ENCODE measurements at places on chromosomes 6 and 20.

GRCh38 chr6:154602296-154602695, 91.8 kb upstream of the CNKSR3 start:
- DNase-seq: no peak

DNA sequence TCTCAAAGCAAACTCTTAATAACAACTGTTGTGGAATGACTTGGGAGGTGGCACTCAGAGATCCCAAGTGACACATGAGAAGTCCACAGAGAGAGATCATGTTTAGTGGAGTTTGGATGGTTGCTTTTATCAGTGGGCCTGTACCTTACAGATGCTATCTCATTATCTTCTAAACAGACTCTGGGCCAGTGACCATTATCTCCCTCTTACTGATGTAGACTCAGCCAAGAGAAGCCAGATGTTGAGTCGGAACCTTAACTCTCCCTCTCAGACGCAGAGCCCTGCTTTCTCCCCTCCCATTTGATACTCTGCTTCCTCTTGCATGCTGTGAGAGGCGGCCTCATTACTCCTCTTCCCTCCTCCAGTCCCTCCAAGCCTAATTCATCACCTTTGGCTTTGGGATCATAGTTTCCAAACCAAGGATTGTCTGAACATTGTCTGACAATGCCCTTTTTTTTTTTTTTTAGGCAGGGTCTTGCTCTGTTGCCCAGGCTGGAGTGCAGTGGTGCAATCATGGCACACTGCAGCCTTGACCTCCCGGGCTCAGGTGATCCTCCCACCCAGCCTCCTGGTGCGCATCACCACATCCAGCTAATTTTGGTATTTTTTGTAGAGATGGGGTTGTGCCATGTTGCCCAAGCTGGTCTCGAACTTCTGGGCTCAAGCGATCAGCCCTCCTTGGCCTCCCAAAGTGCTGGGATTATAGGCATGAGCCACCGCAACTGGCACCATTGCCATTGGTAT, 4.5 kb upstream of the DDR1 start:
- DNase-seq: no peak

DNA sequence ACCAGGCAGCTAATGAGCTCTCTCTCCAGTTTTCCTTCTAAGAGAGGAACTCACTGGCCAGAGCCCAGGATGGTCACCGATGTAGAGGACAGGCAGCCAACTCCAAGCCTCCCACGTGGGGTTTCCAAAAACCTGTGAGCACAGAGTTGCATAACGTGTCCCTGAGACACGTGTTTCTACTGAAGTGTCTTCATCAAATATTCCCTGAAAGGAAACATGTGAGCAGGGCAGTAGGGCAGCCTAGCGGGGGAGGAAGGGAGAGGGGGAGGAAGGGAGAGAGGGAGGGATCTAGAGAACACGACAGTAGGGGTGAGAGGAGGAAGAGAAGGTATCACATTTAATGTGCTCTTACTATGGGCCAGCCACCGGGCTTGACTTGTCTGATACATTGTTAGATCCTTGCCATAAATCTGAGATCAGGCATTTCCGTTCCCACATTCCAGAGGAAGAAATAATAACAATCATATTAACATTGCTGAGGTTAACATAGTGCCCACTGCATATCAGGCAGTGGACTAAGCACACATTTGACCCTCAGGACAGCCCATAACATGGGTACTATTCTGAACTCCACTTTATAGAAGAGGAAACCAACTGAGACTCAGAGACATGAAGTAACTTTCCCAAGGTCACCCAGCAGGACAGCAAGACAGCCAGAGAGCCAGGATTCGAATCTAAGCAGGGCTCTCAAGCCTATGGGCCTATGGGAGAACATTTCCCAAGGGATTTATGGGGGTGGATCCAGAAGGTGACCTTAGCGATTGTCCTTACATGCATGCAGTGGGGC, 4.5 kb upstream of the SYS1 start:
- DNase-seq: no peak

GRCh38 chr6:39213195-39213920, 15.9 kb downstream of the KCNK5 start:
- no peak for DNase-seq

GRCh38 chr20:44776980-44777379, 31.3 kb downstream of the KCNK15 start:
- DNase-seq: no peak

GRCh38 chr20:57301026-57301425, 28.6 kb upstream of the SPO11 start:
- no peak for DNase-seq

DNA sequence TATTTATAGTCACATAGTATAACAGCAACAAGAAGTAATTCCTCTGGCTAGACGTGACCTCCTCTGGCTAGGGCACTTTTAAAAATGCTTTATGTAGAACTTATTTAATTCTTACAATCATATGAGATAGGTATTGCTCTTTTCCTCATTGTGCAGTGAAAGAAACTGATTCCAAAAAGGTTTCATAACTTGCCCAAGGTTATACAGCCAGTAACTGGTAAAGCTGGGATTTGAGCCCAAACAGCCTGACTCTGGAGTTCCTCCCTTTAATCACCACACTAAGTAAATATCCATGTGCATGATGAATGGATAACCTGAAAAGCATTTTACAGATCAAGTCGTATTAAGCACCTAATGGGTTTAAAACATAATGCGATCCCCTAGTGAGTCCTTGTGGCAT, 214.6 kb downstream of the PRL start:
- no peak for DNase-seq

GRCh38 chr6:30601815-30602641, 15.0 kb downstream of the PPP1R10 start:
- DNase-seq: no peak

GRCh38 chr6:157584036-157584435, 203.0 kb downstream of the ZDHHC14 start:
- DNase-seq: no peak

GRCh38 chr20:40551125-40551530, 137.9 kb downstream of the MAFB start:
- no peak for DNase-seq

DNA sequence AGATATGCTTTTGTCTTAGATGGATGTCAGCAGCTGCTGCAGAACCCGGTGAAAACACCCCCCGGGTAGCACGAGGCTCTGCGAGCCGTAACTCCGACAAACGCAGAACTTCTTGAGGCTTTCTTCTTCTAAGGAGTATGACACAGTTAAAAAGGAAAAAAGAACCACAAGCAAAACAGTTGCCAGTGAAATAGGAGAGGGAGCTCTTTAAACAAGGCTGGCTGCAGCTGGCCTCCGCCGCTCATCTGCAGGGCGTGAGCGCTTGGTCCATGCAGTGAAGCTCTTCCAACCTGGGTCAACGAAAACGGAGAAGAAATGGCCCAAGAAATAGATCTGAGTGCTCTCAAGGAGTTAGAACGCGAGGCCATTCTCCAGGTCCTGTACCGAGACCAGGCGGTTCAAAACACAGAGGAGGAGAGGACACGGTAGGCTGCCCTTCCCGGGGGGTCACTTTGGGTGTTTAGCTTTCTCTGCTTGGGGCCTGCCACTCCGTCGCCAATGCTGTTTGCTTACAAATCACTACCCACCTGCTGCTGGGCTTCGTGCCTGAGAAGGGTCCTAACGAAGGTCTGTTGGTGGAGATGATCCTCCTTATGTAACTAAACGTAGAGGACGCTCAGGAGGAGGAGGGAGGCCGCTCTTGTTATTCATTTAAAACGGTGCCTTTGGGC, 13.2 kb downstream of the SYTL3 start:
- DNase-seq: no peak

- DNase-seq: no peak
These were observed 205.3 kb upstream of the ASCC3 start for GRCh38 chr6:101086473-101086872.

- no peak for DNase-seq
These were observed 138.5 kb upstream of the AKAP12 start for GRCh38 chr6:151101161-151101815.

DNA sequence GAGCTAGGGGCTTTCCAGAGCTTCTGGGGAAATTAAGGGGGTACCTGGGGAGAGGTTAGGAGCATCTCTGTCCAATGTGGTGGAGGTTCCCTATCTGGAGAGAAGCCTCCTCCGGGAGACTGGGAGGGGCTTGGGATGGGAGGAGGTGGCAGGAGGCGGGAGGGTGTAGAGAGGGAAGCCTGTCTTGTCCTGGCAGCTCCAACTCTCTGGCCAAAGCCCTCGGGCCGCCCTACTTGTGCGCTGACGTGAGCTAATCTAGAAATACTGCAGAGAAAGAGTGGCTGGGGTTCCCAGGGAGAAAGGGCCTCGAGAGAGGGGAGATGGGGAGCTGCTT, 1.6 kb upstream of the SLC32A1 start:
- DNase-seq: peak; percentile 17

DNA sequence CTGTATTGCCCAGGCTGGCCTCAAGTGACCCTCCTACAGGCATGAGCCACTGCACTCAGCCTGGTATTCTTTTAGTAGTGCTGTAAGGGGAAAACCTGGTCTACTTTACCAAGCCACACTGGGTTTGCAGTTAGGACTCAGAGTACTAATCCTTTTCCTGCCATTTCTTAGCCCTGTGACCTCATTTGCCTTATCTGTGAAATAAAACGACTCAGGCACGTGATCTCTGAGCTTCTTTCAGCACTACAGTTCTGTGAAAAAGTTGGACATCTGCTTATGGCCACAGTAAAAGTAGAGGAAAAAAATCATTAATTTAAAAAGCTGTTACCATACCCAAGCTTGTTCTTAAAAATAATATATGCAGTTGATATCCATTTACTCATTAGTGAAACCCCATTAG, 1007.5 kb downstream of the KIF16B start:
- DNase-seq: no peak

DNA sequence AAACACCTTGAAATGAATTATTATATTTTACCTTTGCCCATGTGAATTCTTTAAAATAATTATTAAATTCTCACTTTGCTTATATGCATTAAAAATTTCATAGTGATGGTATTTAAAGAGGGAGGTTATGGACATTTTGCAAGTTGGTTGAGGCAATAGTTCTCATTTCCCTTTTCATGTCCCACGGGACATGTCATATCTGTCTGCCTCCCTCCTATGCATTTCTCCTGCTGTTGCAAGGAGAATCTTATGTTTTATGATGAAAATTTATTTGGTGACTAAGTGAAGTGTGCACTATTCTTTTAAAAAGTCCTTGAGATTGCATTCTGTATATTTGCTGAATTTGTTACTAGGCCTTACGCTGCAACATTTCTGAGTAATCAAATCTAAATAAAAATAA, 67.2 kb downstream of the UTRN start:
- DNase-seq: no peak

DNA sequence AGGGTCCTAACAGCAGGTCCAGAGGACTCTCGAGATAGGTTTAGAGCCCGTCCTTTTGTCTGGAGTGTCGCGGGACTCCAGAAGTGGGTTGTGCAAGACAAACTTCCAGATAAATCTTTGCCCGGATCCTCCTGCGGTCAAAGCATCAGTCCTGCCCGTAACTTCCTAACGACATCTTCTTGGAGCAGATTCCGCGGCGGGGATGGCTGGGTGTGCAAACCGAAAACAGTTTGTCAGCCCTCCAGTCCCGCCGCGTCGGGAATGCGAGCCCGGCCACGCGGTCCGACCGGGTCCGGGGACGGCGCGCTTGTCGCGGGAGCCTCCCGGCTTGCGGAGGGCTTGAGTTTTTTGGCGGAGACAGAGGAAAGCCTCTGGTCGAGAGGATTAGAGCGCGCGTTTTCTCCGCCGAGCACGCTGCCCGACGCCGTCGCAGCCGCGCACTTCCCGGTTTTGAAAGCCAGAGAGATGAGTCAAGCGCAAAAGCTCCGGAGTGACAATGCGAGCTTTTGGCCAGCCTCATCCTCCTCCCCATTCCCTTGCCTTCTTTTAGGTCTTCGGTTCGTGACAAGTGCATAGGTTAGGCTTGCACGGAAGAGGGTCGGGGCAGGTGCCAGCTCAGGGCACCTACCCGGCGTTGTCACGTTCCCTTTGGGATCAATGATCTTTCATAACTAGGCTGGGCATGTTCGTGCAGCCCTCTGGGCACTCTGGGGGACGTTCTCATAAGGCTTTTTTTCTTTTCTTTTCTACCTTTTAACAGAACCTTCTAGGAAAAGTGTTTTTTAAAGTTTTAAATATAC, 91.3 kb upstream of the PRDM1 start:
- DNase-seq: peak; percentile 57

- DNase-seq: peak; percentile 83
These were observed 6.7 kb upstream of the KCNK15 start for GRCh38 chr20:44738813-44739477.

DNA sequence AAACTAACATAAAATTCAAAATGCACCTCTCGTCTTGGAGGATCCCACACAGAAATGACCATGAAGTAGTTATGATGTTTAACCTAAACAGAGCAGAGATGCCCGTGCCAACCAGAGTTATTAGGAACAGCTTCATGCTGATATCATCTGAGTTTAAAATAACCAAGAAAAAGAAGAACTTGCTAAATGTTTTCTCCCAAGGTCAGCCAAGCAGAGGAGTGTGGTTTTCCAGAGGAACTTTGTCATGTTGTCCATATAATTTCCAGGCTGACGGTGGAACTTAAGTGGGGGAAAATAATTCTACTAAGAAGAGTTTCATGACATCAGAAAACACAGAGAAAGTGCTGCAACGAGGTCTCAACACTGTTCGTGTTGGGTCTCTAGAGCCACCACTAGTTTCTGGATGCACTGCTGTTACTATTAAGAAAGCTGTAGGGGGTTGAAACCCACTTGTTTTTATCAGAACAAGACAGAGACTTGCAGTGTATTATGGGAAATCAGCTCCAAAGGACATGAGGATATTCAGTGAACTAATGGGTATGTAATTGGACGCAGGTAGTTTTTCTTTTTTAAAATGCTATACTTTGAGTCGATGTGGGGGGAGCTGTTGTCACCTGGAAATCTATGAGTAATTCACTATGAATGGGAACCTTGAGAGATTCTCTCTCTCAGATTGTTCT, 5.2 kb downstream of the AGPAT4 start:
- no peak for DNase-seq

GRCh38 chr6:104771258-104771832, 88.4 kb downstream of the HACE1 start:
- peak; percentile 15 for DNase-seq

DNA sequence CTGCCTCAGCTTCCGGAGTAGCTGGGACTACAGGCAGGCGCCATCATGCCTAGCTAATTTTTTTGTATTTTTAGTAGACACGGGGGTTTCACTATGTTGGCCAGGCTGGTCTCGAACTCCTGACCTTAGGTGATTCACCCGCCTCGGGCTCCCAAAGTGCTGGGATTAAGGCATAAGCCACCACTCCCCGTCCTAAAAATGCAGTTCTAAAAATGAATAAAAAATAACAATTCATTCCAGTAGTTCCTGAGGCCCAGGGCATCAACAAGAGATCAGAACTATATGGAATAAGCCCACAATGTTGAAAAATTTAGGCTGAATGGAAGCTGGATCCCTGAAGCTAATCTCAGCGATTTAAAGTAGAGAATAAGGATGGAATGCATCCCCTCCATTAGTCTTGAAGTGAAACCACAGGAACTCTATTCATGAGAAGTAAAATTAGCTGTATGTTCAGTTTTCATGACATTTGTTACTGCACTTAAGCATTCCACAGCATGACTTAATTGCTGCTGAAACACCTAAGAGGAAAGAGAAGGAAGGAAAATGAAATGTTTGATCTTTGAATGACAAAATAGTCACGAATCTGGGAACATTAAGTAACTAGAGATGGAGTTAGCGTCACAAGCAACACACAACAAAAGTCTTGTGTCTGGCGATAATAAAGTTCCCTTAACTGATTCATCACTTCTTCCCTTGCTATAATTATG, 80.4 kb upstream of the RIPOR2 start:
- no peak for DNase-seq

- no peak for DNase-seq
These were observed 531.0 kb upstream of the MMS22L start for GRCh38 chr6:97813889-97814567.

- no peak for DNase-seq
These were observed 1106.4 kb upstream of the CITED2 start for GRCh38 chr6:140480852-140481251.

- DNase-seq: no peak
These were observed 543.1 kb downstream of the PRKN start for GRCh38 chr6:162184465-162184864.

All from GM20000 (cell line).